NCI-H2081 treated with DMSO at 0.1 percent for 48 hours (cell line): ENCODE measurements at places on chromosomes 1 and 21.
A peak's percentile ranks its signal among the peaks of the same experiment; 100 is the strongest.

- no peak for DNase-seq
These were observed 15.9 kb downstream of the LZIC start for GRCh38 chr1:9927259-9927658.

DNA sequence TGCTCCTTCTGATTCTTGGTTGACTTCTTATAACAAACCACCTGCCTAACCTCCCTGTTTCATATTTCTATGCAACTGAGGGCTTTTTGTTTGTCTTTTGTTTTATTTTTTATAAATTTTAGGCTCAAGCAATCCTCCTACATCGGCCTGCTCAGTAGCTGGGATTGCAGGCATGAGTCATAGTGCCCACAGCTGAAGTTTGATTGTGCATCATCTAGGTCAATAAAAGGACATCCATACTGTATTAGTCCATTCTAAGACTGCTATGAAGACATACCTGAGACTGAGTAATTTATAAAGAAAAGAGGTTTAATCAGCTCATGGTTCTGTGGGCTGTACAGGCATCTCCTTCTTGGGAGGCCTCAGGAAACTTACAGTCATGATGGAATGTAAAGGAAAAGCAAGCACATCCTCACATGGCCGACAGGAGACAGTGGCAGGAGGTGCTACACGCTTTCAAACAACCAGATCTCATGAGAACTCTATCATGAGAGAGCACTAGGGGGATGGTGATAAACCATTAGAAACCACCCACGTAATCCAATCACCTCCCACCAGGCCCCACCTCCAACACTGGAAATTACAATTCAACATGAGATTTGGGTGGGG is 285.0 kb downstream of the SIPA1L2 start:
- DNase-seq, result no peak

DNA sequence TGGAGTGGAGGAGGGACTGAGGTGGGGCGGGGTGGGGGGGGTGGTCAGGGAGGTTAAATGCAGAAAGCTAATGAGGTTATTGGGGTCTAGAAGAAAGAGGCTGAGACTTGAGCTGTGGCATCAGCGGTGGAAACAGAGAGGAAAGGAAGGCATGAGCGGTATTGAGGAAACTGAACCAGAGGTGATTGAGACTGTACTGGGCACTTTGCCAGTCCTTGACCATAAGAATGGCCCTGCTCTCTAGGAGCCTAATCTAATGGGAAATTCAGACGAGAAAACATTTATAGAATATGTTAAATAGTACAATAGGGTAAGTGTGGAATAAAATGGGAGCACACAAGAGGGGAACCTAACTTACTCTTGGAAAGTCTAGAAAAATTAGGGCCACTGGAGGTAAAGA is 23.7 kb downstream of the SLC44A3 start:
- no peak for DNase-seq

DNA sequence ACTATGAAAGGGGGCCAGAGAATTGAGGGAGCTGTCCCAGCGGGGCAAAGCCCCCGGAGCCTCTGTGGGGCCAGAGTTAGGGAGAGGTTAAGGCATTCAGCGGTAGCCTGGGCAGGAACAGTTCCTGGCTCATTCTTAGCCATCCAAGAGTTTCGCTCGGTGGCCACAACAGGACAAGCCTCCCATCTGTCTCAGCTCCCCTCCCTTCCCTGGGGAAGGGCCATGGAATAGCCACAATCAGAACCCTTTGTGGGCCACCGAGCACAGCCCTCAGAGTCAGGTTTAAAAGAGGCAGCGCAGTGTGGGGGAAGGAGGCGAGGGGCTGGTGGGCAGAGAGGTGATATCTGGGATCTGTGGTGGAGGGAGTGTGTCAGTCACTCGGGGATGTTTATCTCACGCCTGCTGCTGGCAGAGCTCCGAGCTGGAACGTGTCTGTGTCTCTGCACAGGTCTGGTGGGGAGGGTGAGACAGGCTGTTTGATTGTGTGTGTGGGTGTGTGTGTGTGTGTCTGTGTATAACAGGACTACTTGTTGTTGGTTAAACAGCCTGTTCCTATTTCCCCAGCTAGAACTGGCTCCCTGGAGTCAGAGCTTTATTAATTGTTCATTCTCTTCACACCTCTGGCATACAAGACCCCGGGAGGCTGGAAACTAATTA is 49.6 kb upstream of the GOLT1A start:
- no peak for DNase-seq

DNA sequence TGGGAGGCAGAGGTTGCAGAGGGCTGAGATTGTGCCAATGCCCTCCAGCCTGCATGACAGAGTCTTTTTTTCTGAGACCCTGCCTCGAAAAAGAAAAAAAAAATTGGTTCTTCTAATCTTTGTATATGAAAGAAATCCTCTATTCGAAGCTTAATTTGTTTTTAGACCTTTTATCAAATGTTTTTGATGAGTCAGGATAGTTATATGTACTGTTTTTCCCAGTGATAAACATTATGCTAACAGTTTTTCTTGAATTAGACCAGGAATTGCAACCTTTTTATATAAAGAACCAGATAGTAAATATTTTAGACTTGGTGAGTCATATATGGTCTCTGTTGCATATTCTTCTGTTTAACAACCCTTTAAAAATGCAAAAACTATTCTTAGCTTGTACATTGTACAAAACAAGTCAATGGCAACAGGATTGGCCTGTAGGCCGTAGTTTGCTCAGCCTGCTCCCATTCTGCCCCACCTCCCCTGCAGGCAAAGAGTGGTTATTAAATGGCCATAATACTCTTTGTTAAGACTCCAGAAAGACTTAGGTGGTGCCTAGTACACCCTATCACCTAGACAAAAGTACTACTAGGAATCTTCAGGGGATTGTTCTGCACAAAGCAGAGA is 45.2 kb downstream of the LYST start:
- DNase-seq, result no peak

DNA sequence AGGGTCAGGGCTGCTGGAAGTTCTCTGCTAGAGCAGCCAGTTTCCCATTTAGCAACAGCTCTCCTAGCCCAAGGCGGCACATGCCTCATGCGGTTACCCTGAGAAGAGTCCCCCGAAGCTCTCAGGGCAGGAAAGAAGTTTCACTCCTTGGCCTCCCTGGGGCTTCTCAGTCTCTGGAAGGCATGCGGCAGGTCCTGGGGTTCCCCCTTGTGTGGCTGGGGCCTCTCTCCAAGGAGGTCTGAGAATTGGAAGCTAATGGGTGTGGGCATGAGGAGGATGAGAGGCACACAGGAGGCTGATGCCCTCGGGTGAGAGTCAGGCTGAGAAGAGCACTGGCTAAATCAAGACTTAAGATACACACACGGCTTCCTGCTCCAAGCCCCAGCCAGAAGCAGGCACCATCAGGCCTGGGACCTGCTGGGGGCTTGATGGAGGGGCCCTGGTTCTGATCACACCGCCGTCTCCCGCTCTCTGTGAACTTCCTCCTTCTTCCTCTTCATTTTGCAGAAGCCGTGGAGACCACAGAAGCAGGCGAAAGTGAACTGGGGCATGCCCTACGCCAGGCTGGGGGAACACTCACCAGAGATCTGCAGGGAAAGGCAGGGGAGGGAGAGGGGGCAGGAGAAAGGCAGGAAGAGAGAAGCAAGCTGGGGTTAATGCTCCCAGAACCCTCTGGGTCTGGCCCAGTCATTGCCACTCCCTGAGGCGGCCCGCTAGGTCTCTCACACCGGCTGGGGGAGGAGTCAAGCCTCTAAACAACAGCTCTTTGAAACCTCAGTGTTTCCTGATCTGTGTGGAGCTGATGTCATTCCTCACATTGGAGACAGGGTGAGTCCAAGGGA is 15.1 kb downstream of the BLACAT1 start:
- DNase-seq, result no peak

GRCh38 chr1:31802190-31803150 is 13.4 kb downstream of the SPOCD1 start:
- no peak for DNase-seq

DNA sequence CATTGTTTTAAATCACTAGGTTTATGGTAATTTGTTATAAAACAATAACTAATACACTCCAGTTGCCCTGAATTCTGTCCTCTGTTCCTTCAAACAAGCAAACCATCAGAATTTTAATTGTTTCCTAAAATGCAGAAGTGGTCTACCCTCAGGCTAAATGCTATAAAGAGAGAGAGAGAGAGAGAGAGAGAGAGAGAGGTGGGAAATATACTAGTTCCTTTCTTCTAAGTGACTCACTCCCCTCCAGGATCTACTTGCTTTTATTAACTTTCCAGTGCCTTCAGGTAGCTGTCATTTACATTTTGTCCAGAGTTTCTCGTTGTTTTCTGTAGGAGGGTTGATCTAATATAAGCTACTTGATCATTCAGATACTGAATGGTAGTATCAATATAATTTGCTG is 26.4 kb downstream of the LRRC53 start:
- DNase-seq, result no peak

DNA sequence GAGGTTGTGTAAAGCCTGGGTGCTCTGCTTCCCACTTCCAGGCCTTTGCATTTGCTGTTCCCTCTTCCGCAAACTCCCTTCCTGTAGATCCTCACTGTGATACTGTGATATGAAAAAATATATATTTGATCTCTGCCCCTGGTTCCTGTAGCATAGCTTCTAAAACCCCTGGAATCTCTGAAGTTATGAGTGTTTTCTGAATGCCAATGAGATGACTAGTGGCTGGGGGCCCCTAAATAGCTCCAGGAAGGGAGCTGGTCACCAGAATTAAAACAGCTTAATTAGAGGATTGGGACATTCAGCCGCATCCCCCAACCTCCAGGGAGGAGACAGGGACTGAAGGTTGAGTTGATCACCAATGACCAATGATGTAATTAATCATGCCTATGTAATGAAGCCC is 21.9 kb downstream of the DUSP10 start:
- DNase-seq, result no peak

DNA sequence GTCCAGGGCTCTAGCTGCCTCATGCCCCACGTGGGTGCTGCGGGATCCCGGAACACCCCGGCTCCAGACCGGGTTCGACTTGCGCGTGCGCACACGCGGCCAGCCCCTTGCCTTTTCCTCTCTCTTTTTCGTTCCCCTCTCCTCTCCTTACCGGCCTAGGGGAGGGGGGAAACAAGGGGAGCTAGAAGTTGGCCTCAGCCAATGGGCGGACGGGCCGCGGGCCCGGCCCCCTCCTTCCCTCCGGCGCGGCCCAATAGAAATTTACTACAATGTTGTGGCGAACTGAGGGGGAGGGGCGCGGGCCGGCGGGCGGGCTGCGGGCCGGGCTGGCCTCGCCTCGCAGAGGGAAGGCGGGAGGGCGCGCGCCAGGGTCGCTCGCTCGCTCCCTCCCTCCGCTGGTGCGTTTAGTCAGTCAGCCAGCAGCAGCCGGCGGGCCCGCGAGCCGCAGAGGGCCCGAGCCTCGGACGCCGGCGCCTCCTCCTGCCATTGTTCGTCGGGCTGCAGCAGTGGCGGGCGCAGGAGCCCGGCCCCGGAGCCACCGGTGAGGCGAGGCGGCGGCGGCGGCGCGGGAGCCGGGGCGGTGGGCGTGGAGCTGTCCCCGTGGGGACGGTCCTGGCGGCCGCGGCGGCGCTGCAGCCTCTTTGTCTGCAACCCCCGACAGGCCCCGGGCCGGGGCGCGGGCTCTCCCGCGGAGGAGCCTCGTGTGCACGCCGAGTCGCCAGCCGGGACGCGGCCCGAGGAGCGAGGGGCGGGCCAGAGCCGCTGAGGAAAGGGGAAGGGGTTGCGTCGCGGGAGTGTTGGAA is at the start of gene EPB41:
EPB41 (plus strand) TSS at position 342 of the 803 bp plus-strand sequence. CDS start 72,869 bp downstream, outside the sequence.
- DNase-seq, result peak; percentile 70

- DNase-seq, result no peak
These were observed 1.0 kb upstream of the ATP2B4 start for GRCh38 chr1:203625628-203626019.

DNA sequence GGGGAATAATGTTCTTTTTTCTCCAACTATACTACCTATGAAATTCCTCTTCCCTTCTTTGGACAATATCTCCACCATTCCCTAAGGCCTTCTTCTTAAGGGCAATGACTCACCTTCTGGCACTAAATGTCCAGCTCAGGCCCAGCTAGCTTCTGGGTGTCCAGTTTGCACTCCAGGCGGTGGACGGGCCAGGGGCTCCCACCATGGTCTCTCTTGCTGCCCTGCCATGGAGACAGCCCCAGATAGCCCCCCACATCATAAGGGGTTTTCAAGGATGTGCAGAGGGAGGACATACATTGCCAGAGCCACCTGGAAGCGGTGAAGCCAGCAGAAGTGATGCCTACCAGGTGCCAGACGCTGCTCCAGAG is 43.8 kb downstream of the C1orf198 start:
- no peak for DNase-seq

DNA sequence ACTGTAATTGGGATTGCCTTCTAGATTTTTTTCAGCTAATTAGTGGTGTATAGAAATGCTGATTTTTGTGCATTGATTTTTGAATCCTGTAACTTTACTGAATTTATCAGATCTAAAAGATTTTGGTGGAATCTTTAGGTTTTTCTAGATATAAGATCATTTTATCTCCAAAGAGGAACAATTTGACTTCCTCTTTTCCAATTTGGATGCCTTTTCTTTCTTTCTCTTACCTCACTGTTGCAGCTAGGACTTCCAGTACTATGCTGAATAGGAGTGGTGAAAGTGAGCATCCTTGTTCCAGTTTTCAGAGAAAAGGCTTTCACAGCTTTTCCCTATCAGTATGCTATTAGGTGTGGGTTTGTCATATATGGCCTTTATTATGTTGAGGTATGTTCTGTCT is 53.6 kb downstream of the TESK2 start:
- no peak for DNase-seq

GRCh38 chr1:96863449-96863848 is 141.9 kb downstream of the PTBP2 start:
- DNase-seq, result no peak

DNA sequence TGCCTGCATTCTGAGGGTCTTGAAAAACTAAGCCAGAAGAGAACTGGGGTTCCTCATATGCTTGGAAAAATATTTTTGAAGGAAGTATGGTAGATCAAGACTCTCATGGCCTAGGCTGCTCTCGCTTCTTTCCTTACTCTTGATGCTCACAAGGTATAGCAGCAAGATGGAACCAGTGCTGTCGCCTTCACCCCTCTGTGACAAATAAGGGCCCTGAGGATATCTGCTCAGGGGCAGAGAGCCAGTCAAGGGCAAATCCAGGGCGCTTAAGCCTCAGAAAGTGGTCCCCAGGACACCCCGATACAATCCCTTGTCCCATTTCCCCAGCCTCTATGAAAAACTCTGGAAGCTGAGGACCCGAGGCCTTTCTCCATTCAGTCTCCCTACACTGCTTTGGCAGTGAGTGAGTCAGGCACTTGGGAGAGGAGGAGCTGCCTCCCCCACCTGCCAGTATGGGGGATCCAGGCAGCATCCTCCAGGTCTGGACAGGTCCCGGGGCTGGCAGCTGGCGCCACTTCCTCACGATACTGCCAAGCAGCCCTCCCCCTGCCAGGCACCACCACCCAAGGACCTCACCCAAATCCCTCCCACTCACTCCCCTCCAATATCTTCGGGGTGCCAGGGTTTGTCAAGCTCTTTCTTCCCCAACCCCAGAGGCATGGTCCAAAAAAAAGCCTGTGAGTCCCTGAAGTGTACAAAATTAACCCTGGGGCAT is 1.3 kb downstream of the IGSF9 start:
- DNase-seq, result no peak

- no peak for DNase-seq
These were observed 6.2 kb downstream of the AHDC1 start for GRCh38 chr1:27597516-27598294.
